ENCODE measurements at places on chromosomes 3 and 15. TPM values are rescaled to one million over a fixed set of nuclear protein-coding genes. Genes with fewer than 3 reads are reported as not detected.

The TRIP4 gene
- total RNA-seq = 11.8 TPM

DNA sequence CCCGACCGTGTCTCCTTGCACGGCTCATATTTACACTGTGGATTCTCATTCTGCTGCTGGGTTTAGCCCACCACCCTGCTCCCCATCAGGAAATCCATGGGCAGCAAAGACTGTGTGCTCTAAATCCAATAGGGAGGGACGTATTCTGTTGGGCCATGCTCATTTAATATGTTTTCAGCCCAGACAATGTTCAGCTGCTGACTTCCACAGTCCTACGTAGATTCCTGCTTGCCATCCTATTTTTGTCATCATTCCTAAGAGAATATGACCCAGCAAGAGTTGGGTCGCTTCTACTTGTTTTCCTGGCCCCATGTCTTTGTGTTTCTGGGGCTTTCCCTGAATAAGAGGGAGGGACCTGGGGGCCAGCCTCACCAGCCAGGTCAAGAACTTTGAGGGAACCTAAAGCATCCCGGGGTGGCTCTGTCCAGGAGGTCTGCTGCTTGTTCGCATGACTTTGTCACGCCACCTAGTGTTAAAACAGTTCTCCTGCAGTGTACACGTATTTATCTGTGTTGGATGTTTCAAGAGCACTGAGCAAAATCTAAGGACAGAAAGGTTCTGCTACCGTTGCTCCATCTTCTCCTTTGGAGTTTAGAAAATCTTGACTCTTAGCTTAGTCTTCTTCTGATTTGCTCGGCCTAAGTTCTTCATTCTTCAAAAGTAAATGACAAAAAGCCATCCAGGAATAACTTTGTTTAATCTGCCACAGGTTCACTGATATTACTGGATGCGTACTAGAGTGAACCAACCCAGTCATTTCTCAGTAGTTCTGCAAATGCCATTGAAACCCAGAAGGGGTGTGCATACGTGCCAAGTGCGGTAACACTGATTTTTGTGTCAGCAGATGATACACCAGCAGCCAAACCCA lies 79.8 kb upstream of the NR2E3 start:
- peak; percentile 86 for DNase-seq

DNA sequence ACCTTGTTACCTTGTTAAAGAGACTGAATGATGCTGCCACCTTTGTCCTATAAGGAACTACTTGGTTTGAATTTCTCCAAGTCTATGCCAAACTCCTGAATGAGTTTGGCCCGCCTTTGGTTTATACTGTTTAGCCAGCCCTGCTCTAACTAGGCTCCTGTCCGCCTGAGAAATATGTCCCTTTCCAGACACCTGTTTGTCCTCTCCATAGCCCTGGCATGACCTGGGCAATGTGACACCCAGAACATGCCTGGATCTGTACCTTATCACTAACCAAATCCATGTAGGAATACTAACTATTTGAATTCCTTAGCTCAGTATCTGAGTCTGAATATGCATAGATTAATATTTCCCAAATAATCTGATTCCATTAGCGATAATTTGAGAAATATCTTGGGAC lies 24.4 kb upstream of the TMC3 start:
- no peak for DNase-seq

- no peak for DNase-seq
These were observed 41.9 kb upstream of the PRR20G start for GRCh38 chr3:127329631-127330285.
